ENCODE measurements at places on chromosomes 13 and 19. TPM values are rescaled to one million over a fixed set of nuclear protein-coding genes. Genes with fewer than 3 reads are reported as not detected.

GRCh38 chr13:48849515-48849914, 126.2 kb upstream of the FNDC3A start:
- no peak for DNase-seq

- DNase-seq: no peak
Observed at GRCh38 chr13:26787961-26788360, 27.4 kb upstream of the GPR12 start.

- peak; percentile 73 for DNase-seq
Observed at GRCh38 chr19:41541990-41542584, 33.9 kb upstream of the CEACAM21 start.

DNA sequence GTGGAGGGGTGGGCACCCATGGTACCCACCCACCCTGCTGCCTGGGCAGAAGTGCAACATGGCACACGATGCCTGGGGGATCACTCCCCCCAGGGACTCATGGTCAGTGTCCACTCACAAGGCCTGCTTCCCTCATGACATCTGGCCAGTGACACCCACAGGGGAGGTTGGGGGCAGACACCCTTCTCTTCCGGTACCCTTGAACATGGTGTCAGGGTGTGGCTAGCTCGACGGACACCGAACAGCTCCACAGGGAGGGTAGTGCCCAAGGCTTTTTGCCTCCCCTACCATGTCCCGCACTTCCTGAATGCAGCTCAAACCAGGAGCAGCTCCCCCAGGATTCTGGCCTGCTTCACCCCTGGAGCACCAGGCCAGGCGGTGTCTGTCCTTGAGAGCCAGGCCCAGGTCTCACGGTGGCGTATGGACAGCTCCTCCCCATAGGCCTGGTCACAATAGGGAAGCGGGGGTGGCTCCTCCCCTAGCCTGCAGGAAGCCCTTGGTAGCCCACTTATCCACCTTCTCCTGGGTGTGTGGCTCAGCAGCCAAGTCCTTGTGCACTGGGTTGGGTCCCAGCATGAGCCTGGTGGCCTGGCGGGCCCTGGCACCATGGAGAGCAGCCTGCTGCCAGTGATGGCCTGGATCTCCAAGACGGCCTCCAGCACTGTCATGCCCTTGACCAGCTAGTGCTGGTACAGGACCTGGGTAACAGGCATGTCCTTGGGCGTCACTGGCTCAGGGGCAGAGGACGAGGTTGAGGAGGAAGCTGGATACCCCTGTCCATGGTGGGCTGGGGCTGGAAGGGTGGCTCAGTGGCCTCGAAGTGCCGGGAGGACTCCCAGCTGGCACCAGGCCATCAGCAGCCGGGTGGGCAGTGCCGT, 7.8 kb downstream of the ACP4 start:
- DNase-seq: no peak

GRCh38 chr19:28358633-28359032, 854.3 kb downstream of the UQCRFS1 start:
- no peak for DNase-seq

DNA sequence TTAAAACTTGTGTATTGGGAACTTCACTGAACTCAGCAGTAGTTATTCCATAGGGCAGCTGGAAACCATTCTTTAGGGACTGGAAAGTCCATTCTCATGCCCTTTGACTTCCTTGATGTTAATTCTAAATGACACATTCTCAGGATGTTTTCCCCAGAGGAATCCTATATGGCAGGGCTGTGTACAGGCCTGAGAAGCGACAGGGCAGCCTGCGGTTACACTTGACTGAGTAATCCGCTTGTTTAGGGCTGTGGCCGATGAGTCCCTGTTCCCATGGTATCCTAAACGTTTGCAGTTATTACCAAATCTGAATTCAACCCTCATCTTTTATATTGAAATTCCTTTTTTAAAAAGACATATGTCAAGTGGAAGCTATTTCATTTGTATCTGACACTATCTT, 83.5 kb downstream of the COL4A2 start:
- DNase-seq: no peak

DNA sequence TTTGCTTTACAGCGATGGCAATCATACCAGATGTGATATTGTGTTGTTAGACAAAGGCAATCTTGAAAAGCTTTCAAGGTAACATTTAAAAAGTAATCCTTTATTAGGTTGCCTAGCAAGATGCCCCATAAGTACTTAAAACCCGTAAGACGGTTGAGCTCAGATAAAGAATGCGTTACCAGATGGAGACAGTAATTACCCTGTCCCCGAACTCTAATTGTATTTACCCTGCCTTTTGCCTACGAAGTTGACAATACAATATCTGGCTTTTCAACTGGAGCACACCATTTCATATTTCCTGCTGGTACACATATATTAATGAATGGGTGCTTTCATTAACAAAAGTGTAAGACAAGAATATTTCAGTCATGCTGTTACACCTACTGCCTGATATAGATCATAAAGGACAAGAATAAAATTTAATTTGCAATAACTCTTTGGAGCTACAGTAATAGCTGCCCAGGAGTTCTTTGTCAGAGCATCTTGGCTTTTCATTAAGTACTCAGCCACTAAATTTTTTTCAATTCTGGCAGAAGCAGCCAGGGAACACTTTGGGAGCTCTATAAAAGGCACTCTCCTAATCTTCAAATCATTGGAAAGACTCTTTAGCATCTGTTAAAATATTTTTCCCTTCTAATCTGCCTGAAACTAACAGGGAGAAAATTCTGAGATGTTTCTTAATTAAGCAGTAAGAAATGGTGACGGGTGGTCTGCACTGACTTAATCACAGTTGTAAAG, 63.8 kb downstream of the DCT start:
- peak; percentile 38 for DNase-seq

- no peak for DNase-seq
Observed at GRCh38 chr13:82713687-82714405, 1168.4 kb downstream of the SLITRK1 start.

Gene ZNF470
- total RNA-seq: 5.4 TPM

- DNase-seq: no peak
Observed at GRCh38 chr19:6687114-6687513, 17.2 kb upstream of the TNFSF14 start.

- no peak for DNase-seq
Observed at GRCh38 chr13:34428911-34429310, 513.2 kb upstream of the NBEA start.
